ENCODE measurements at places on chromosomes 1 and 21.

- DNase-seq = peak; percentile 65
Measured at GRCh38 chr21:42093991-42094421, 22.9 kb downstream of the UMODL1 start.

DNA sequence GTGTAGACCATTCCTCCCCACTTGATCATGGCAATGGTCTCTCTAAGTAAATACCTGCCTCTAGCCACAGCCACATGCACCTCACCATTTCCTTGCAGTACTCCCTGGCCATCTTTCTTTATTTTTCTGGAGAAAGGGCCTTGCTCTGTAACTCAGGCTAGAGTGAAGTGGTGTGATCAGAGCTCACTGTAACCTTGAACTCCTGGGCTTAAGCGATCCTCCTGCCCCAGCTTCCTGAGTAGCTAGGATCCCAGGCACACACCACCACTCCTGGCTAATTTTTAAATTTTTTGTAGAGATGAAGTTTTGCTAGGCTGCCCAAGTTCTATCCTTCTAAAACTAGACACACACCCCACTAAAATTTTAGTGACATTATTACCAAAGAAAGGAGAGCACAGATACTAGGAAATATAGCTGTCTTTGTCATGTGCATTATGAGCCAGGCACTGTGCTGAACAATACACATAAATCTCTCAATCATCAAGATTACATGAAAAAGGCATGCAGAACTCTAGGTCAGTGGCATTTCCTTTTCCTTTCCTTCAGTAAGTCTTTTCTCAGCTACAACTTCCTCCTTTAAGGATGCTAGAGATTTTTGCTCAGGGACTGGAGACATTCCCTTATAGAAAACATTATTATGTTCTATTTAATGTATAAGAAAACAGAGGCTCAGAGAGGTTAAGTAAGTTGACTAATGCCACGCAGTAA, 95.0 kb upstream of the SERBP1 start:
- no peak for DNase-seq

- no peak for DNase-seq
Measured at GRCh38 chr21:45512626-45513002, 29.6 kb downstream of the SLC19A1 start.

GRCh38 chr1:2224170-2224584, 3.9 kb upstream of the SKI start:
- DNase-seq = no peak

- no peak for DNase-seq
Measured at GRCh38 chr1:96962216-96962615, 240.6 kb downstream of the PTBP2 start.

DNA sequence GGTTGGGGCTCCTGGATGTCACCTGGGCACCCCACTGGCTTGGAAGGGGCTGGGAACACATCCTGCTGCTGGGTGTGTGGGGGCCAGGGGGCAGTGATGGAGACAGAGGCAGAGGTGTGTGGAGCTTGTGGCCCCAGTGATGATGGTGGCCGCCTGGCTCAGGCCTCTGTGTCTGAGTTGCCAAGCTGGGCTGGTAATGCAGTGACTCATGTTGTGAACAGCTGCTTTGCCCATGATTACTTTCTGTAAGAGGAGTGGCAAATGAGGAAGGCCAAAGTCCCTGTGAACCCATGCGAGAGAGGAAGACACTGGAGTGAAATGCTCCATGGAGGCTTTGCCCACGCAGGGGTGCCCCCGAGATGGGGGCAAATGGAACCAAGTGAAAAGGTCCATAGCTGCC, 86.8 kb downstream of the KCNJ6 start:
- DNase-seq = no peak

- no peak for DNase-seq
Measured at GRCh38 chr21:35470522-35470921, 421.4 kb upstream of the RUNX1 start.

GRCh38 chr21:30271156-30271555, 11.6 kb downstream of the KRTAP24-1 start:
- no peak for DNase-seq

DNA sequence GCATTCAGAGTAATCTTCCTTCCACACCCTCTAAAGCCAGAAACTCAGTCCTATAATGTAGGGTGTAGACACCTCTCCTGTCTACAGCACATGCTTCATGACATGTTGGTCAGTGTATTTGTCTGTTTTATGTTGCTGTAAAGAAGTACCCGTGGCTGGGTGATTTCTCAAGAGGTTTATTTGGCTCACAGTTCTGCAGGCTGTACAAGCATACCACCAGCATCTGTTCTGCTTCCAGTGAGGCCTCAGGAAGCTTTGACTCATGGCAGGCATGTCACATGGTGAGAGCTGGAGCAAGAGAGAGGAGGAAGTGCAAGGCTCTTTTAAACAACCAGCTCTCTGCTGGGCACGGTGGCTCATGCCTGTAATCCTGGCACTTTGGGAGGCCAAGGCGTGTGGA, 12.1 kb downstream of the PLOD1 start:
- DNase-seq = no peak

DNA sequence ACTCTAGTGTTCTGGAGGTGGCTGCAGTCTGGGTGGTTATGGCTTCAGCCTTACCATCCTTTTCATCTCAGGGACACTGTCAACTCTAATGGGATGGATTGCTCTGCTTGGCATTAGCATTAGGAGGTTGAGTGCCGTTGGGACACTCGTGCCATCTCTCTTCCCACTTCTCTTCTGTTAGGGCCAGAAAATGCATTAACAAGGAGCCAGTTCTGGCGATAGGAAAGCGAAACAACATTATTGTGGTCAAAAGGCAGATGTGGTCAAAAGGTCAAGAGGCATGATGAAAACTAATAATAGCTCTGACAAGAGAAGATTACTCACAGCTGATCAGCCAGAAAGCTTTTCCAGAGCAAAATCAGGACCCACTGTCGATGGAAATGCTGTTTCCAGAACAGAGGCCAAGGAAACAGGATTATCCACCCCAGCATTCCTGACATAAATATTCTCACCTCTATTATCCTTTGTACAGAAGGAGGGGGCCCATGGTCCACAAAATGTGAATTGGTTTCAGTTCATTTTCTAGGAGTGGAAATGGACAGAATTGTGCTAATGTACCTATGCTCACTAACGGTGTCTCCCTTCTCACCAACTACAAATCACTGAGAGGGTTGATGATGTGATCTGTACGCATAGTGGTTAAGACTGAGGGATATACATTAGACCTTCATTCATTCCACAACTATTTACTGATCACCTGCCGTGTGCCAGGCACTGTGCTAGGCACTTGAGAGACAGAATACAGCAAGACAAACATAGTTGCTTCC, 72.0 kb downstream of the ST6GALNAC5 start:
- DNase-seq = no peak

GRCh38 chr1:23718482-23718881, 24.8 kb upstream of the ELOA start:
- peak; percentile 39 for DNase-seq

DNA sequence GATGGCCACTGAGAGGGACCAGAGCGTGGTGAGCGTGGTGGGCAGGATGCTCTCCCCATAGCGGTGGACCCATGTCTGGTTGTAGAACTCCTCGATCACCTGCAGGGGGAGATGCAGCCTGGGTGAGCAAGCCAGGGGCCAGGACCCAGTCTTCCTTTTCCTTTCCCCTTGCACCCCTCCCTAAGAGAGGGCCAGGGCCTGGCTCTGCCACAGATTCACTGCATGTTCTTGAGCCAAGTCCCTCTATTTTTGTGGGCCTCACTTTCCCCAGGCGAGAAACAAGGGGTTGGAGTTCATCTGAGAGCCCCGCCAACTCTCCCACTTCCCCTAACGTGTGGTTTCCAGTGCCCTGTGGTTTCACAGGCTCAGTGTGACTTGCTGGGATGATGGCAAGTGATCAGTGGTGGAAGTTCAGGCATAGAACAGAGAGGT, 27.5 kb downstream of the SLC2A1 start:
- DNase-seq = peak; percentile 40

GRCh38 chr1:240402326-240402725, 209.6 kb downstream of the GREM2 start:
- DNase-seq = no peak

DNA sequence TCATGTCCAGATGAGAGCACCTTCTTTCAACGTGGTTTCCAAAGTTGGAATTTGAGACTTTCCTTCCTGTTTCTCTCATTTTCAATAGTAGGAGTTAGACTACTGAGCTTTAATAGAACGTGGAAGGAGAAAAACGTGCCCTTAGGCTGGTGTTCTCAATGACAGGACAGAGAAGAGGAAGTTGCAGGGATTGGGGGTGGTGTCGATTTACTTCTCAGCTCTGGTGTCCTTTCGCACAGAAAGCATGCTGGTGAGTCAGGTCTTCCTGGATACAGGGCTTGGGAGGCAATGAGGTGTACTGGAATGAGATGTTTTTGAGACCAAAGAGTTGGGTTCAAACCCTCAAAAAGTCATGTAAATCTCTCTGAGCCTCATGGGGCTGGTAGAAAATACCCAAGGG, 67.1 kb downstream of the HIVEP3 start:
- peak; percentile 81 for DNase-seq

DNA sequence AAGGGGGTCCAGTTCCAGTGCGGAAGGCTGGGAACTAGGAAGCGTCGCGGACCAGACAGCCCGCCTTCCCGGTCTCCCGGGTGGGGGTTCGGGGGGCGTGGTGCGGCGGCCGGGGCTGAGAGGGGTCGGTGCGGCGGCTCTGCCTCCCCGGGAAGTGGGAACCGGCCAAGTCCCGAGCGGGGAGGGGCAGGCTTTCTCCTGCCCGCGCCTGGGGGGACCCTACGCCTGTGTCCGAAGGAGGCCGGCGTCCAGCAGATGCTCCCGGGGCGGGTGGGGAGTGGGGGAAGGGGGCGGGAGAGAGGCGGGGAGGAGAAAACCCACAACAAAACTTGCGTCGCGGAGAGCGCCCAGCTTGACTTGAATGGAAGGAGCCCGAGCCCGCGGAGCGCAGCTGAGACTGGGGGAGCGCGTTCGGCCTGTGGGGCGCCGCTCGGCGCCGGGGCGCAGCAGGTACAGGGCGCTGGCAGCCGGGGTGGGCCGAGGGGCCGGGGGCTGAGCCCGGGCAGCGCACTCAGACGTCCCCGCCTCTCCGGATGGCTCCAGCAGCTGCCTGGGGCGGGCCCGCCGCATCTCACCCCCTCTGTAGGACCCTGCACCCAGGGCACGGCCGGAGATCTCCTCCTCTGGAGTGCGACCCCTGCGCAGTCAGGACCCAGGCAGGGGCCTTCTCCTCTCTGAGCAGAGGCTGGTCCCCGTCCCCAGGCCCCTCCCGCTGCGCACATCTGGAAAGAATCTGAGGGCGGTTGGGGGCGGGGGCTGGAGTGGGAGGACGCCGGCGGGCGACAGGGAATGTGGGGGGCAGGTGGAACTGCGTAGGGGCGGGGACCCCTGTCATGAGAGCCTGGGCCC, at the start of gene PODN:
Gene PODN (plus strand): TSS at position 355 of the 849 bp plus-strand sequence. CDS start 7,643 bp downstream, outside the sequence.
- DNase-seq = no peak

DNA sequence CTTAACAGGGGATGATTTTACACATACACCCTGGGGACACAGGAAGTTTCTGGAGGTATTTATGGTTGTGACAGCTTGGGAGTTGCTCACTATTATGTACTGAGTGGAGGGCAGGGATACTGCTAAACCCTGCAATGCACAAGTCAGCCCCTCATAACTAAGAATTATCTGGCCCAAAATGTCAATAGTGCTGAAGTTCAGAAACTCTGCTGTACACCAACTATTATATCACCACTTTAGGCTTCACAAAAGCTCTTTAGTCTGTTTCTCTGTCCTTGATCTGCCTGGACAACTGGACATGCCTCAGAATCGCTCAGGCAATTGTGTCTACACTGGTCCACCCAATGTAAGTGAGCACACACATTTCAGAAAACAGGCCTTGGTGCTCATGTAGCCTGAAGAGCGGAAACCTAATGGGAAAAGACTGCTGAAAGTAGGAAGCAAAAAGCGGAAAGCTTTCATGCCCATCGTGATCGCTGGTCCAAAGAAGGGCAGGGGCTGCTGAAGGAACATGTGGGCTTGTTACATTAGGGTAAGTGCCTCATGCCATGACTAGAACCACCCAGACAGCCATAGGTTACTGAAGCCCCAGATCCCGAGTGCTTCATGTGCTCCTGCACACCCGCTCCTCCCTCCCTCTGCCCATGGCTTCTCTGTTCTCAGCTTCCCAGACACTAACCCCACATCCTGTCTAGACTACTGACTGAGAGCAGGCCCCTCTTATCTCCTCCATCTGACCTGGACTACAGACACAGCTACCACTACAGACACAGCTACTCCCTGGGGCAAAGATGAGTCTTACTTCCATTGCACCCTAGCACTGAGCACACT, 73.5 kb downstream of the LRIG2 start:
- no peak for DNase-seq

GRCh38 chr1:174988539-174988938, 11.2 kb upstream of the CACYBP start:
- DNase-seq = no peak

GRCh38 chr1:58975888-58976287, 192.0 kb upstream of the JUN start:
- DNase-seq = no peak

DNA sequence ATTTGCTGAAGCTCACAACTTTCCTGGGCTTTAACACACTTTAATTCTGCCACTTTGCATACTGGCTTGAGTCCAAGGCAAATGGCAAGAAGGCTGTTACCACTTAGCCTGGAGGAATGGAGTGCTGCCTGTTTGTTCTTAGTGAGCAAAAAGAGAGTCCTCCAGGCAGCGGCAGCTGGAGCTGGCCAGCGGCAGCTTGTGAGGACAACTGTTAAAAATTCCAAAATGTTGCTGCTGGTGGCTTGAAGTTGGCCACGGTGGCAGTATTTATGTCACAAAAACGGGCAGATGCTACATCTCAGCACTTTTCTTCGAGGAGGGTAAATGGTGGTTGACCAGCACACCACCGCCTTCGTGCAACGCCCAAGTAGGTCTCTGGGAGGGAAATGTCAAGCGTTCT, 27.3 kb downstream of the STPG1 start:
- DNase-seq = no peak

DNA sequence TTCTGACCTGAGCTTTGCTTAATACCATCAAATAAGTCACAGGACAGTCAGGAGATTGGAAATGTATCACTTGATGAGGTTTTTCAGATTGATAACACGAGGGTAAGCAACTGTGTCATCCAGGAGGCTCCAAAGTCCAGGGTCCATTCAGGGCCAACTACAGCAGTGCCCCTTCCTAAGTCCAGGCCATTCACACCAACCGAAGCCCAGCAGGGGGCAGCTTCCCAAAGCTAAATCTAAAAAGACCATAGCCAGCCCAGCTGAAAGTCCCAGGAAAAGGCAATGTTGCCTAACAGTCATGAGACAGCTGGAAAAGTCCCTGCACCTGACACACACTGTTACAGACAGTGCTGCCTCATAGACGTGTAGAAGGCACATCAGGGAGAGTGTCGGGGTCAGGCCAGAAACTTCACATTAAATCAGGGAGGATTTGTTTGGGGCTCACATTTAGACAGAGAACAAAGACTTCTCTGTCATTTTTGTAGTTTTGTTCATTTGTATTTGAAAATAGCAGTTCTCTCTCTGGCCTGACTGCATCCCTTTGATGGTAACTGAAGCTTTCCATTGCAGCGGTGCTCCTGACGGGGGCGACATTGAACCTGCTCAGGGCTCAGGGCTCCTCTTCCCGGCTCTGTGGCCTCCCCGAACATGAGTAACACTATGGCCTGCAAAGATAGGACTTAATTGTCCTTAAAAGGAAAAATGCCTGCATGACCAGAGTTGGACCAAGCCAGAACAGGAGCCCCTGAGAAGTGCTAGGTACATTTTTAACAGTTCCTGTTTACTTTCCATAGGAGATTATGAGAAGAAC, 200.4 kb downstream of the NRIP1 start:
- DNase-seq = peak; percentile 71
